ENCODE measurements at places on chromosomes 4 and X.
A peak's percentile ranks its signal among the peaks of the same experiment; 100 is the strongest.

- no peak for DNase-seq
Measured at GRCh38 chr4:52103319-52103718, 52.2 kb downstream of the SPATA18 start.

DNA sequence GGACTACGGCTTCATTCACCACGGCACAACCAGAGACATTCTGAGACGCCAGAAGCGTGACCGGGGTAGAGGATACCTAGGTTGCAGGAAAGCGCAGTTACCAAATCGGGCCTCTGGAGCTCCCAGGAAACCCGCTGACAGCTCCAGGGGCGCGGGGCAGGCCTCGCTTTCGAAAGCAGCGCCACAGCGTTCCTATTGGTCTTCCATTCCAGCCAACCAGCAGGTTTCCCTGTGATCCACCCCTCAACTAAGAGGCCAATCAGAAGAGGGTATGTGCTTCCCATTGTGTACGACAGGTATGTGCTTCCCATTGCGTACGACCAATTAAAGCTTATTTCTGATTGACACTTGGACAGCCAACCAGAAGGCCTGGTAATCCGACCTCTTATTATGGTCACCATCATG is 14.9 kb downstream of the SNX12 start:
- peak; percentile 15 for DNase-seq

DNA sequence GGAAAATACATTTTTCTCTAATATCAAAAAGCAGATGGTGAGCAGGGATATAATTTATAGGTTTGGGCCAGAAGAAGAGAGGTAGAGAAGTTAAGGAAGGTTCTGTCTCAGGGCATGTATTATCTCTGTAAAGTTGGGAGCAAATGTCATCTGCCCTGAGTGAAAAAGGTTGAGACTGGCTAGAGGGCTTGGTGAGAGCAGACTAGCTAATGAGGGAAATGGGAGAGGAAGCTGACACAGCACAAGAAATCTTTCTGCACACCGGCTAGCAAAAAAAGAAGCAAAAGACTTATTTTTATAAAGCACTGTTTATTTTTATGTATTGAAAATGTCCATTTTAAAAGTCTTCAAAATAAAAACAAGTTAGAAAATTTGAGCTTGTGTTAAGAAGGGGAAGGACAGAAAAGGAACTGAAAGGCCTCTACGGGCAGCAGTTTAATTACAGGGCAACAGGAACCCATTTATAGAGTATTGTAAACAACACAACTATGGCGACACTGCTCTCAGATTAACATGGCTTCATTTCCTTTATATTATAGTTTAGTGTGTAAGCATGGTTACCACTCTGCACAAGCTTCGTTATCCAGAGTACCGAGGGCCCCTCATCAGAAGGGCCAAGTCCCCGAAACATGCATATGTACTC is 17.4 kb downstream of the CD40LG start:
- no peak for DNase-seq

- no peak for DNase-seq
Measured at GRCh38 chr4:118173956-118174725, 139.9 kb downstream of the NDST3 start.

GRCh38 chrX:53088136-53088974 is 5.6 kb upstream of the KANTR start:
- peak; percentile 62 for DNase-seq

DNA sequence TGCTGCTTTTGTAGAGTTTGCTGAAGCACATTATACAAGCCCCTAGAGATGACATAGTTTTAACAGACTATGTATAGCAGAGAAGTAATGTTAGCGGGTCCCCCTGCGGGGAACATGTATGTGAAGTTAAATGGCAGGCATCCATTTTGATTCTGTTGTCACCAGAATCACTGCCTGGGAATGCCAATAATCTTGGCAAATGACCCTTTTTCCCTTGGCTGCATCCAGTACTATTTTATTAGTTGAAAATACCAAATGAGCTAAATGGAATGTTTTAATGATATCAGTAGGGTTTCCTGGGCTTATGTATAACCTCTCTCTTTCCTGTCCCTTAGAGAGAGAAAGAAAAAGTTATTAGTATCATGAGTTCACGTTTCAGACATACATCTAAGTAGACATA is 93.6 kb downstream of the LIMCH1 start:
- DNase-seq: no peak

- DNase-seq: no peak
Measured at GRCh38 chr4:26473893-26474292, 16.4 kb downstream of the CCKAR start.

DNA sequence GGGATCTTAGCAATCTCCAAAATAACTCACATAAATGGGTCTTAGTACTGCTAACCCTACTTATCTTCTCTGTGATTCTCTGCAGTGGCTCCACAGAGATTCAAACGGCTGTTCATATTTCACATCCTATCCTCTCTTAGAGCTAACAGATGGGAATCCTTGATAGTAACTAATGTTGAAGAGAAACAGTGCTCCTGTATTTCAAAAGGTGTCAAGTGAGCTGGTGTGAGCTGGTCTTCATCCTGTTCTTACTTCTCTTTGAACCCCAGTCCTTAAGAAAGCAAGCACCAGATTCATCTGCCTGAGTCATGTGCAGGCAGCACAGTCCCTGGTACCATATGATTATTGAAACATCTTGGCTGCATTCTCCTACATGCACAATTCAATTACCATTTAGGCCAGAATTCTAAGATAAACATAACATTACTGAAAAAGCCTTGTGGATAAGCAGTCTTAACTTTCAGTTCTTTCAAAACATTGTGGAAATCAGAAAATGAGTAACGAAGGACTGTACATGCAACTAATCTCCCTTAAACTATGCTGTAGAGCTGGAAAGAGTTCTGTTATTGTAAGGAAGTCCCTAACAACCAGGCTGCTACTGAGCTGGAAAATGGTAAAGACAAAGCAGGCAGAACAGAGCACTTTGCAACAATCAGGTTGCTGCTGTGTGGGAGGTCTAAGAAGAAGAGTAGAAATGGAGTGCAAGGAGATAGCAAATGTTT is 153.1 kb downstream of the NPNT start:
- no peak for DNase-seq

GRCh38 chrX:19709812-19710518 is 177.4 kb downstream of the SH3KBP1 start:
- DNase-seq: no peak

DNA sequence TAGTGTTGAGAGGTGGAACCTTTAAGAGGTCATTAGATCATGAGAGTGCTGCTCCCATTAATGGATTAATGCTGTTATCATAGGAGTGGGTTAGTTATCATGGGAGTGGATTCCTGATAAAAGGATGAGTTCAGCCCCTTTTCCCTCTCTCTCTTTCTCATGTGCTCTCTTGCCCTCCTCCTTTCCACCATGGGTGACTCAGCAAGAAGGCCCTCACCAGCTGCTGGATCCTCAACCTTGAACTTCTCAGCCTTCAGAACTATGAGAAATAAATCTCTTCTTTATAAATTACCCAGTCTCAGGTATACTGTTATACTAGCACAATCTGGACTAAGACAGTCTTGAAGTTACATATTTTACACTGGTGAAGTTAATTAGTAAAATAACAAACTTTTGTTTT is 10.0 kb upstream of the CDKL5 start:
- DNase-seq: no peak

GRCh38 chrX:135006187-135006586 is 15.4 kb downstream of the SMIM10 start:
- DNase-seq: no peak

DNA sequence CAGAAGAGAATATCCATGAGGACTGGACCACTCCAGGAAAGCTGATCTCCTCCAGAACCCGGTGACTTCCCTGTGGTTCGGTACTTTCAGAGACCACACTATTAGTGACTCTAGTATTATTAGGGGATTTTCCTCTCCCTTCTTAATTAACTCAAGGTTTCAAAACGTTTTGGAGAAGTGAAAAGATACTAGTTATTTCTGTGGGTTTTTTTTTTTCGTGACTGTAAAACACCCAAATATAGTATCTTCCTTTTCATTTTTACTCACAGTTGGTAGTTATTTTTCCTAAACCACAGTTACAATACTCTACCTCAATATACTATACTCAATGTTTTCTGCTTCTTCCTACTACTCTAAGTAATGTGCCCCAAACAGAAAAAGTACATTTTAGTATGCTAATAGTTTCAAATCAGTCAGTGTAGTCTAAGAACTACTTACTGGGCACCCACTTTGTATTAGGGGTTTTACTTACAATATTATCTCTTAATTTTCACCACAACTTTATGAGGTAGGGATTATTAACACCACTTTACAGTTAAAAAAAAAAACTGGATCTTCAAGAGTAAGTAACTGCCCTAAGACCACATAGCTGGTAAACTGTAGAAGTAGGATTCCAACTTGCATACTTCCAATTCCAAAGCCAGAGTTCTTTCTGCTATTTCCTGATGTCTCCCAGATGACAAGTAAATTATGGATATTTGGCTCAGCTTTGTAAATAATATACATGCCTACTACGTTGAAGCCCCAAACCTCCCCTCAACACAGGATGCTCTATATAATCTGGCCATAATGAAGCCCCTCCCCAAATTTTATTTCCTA is 45.0 kb downstream of the SLC9A7 start:
- DNase-seq: no peak

GRCh38 chrX:93422693-93423092 is 250.7 kb downstream of the NAP1L3 start:
- no peak for DNase-seq

DNA sequence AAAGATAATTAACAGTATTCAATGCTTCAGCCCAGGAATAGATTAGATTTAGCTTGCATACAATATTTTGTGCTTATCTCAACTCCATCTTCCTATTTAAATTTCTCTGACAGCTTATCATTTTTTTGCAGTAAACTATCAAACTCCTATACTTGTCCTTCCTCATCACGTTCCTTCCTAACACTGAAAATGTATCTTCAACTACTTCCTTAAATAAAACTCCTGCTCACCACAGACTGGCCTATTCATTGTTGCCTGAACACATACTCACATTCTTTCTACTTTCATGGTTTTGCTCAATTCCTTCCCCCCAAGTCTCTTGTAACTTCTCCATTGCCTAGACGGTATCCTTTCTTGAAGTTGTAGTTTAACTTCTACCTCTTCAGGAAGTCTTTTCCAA is 28.5 kb upstream of the PTPN13 start:
- no peak for DNase-seq

GRCh38 chr4:120549011-120549570 is 373.4 kb downstream of the PRDM5 start:
- no peak for DNase-seq

DNA sequence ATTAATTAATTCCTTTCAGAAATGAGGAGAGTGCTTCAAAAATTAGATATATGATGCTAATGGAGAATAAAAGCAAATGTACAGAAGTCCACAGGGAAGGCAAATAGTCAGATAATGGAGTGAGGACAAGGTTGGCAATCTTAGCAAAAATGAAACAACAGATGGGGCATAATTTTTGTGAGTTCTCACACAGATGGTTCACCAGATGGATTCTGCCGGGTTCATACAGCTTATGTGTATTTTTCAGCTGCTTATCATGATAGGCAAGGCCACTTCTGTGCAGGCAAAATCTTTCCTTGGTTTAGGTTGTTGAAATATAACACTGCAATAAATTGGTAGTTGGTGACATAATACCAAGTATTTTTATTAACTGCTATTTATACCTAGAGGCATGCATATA is 1539.0 kb upstream of the IGFBP7 start:
- DNase-seq: no peak

- no peak for DNase-seq
Measured at GRCh38 chr4:102809691-102810090, 17.7 kb downstream of the UBE2D3 start.

DNA sequence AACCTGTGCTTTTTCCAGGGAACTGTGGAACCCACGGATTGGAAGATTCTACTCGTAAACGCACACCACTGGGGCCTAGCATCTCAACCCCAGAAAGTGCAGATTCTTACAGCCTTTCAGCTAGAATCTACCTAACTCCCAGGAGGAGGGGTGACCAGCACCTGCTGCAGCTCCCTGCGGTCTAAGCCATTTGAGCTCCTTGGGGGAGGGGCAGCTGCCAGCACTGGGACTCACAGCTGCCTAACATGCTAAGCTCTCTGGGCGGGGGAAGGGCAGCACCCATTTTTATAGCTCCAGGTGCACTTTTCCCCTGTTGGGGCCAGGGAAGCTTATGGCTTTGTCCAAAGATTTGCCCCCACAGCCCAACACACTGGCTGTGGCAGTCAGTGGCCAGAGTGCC is 595.7 kb upstream of the EPHA5 start:
- no peak for DNase-seq

DNA sequence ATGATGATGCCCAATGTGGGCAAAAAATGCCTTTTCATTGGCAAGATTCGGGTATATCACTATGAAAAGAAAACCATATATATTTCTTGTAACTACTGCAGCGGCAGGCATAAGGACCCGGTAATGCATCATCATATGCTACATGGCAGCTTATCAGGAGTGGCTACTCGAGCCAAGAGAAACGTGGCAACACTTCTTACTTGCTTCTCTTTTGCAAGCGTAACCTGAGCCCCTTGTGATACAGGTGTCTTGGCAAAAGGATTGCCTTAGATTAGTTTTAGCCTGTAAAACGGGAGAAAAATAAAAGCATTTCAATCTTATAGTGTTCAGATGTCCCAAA is 280.3 kb downstream of the SPRY1 start:
- no peak for DNase-seq

DNA sequence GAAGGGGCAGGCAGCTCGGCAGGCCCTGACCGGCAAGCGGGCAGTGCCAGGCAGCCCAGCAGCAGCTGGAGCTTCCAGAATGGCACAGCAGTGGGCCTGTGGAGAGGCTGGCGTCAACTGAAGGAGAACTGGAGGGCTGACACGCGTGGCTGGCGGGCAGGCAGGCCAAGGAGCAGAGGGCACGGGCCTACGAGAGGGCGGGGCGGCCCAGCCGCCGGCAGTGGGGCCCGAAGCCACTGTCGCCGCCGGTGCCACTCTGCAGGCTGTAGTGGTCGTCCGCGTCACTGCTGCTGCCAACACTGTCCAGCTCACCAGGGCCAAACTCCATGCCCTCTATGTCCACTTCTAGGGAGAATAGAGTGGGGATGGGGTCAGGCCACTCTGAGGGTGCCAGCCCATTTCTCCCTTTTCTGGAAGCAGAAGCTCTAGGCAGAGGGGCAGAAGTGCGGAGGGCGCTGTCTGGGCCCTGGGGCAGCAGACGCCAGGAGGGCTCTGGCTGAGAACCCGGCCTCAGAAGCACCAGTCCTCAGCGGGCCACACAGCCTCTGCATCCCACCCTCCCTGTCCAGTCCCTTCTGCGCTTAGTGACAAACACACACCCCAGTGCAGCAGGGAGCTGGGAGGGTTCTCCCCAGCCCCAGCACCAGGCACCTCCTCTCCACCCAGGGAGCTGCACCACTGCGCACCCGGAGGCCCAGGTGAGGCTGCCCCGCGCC is 8.6 kb upstream of the HAUS3 start:
- no peak for DNase-seq

- DNase-seq: no peak
Measured at GRCh38 chr4:124953061-124953460, 240.5 kb upstream of the ANKRD50 start.

DNA sequence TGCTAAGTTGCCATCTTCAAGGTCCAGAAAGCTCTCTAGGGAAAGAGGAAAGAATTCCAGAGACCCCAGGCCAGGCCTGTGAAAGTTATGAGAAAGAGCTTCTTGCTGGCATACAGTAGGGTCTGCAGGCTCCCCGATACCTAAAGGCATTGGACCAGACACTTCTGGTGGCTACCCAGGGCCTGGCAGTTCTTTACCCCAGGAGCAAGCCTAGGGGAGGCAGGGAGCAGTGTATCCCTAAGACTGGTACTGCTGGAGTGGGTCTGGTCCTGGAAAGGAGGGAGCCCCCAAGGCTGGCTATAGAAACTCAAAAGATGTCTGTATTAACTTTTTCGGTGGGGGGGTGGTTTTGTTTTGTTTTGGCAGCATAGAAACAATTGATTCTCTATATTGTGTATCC is 19.8 kb upstream of the FAM193A start:
- no peak for DNase-seq
